ENCODE measurements at places on chromosomes 6 and 20.

- DNase-seq, result peak; percentile 30
Measured at GRCh38 chr6:2733324-2733723, 17.4 kb downstream of the MYLK4 start.

- no peak for DNase-seq
Measured at GRCh38 chr6:150273457-150274309, 95.1 kb upstream of the IYD start.

- DNase-seq, result no peak
Measured at GRCh38 chr6:102417368-102417998, 1024.0 kb downstream of the GRIK2 start.

- no peak for DNase-seq
Measured at GRCh38 chr6:145370559-145370958, 364.8 kb downstream of the EPM2A start.

- DNase-seq, result no peak
Measured at GRCh38 chr6:7261852-7262461, 51.0 kb downstream of the SSR1 start.

DNA sequence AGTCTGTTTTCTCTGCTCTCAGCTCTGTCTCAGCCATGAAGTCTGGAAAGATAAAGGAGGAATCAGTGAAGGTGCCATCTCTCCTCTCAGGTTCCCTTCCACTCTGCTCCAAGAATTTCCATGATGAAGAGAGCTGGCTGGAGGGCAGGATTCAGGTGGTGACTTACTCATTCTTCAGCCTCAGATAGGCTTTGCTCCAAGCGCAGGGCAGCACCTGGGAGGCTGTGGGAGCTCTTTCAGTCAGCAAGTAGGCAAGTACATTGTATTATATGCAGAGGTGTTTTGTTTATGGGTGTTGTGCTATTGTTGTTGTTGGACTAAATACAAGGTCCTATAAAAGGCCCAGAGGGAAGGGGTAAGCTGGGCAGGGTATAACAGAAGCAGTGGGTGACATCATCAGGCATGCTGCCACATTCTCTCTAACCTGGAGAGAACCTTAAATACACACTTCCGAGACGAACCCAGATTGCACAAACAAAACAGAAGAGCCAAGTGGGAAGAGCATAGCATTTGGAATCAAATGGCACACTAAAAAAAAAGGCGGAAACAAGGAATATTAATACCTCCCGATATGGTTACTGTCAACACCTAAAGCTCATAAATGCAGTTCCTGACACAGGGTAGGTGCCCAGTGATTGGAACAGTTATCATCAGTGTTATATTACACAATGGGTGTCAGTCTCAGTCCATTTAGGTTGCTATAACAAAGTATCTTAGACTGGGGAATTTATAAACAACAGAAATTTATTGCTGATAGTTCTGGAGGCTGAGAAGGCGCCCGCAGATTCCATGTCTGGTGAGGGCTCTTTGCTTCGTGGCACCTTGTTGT is 14.5 kb upstream of the PSMG4 start:
- no peak for DNase-seq

- DNase-seq, result no peak
Measured at GRCh38 chr6:138685257-138685656, 88.3 kb upstream of the CCDC28A start.

Data from thoracic aorta (tissue), 2 donors.